Fibroblast of upper back skin (primary cell): ENCODE measurements at places on chromosomes 11 and 22.
A peak's percentile ranks its signal among the peaks of the same experiment; 100 is the strongest.

DNA sequence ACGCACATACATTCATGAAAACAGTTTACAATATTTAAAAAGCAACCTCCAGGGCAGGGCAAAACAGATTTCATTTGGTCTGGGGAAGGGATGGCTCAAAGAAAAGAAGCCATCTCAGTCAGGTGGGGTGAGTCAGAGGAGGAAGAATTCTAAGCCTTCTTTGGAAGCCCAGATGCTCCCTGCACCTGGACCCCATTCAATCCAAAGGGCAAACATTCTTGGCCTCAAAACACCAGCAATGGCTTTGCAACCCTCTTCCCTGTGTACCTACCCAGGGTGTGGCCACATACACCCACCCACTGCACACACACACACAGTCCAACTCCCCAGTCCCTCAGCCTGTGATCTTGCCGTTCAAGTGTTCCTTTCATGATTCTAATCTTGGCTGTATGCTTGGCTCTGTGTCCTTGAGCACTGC lies 2.0 kb downstream of the KCNE3 start:
- no peak for DNase-seq

DNA sequence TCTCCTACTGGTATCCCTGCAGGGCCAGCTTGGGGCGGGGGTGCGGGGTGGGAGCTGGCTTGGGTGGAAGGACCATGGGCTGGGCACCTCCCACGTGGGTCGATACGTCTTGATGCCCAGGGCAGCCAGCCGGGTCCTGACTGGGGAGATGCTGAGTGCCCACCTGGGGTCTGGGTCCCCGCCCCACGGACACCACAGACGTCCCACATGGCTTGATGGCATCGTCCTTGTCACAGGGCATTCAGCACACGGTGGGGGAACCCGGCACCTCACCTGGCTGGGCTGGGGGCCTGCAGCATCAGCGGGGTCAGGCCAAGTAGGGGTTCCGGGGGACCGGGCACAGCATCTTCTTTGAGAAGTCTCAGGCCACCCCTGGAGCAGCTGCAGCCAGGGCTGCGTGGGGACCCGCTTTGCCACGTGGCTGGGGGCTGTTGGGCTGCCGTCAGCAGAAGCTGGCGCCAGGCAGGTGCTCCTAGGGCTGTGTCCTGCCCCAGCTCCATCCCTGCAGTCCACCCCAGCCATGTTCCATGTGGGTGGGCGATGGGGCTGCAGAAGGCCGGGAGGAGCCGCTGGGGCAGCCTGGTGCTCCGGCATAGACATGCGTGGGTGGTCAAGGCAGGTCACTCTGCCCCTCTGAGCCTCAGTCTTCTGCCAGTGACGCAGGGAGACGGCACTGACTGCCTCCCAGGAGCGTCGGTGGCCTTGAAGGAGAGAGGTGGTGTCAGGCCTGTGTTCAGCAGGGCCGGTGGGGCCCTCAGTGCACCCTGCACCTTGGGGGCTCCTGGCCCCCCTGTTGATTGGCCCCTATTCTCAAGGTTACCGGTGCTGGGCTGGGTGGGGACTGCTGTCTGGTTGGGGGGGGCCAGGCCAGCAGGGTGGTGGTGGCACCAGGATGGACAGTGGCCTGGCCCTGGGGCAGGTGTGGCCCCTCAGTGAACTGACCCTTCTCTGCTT lies 8.4 kb downstream of the SELENOO start:
- DNase-seq: no peak

DNA sequence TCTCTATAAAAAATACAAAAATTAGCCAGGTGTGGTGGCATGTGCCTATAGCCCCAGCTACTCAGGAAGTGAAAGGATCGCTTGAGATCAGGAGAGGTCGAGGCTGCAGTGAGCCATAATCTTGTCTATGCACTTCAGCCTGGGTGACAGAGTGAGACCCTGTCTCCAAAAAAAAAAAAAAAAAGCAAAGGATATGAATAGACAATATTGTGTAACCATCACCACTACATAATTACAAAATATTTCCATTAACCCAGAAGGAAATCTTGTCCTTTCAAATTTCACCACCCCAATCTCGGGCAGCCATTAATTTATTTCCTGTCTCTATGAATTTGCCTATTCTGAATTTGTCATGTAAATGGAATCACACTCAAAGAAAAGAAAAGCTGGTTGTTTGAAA lies 21.2 kb downstream of the RSF1 start:
- DNase-seq: no peak

GRCh38 chr11:111001986-111002611 lies 243.4 kb upstream of the POU2AF2 start:
- DNase-seq: peak; percentile 89

- DNase-seq: peak; percentile 81
Observed at GRCh38 chr22:41301085-41302020, at the start of gene ZC3H7B. TSS of gene ZC3H7B (plus strand) at chr22:41301525. CDS start at chr22:41320661, 19,136 bp downstream.

- no peak for DNase-seq
Observed at GRCh38 chr22:50479721-50480120, 1.6 kb upstream of the ADM2 start.
